ENCODE measurements at places on chromosomes 12 and 14.
A peak's percentile ranks its signal among the peaks of the same experiment; 100 is the strongest.

DNA sequence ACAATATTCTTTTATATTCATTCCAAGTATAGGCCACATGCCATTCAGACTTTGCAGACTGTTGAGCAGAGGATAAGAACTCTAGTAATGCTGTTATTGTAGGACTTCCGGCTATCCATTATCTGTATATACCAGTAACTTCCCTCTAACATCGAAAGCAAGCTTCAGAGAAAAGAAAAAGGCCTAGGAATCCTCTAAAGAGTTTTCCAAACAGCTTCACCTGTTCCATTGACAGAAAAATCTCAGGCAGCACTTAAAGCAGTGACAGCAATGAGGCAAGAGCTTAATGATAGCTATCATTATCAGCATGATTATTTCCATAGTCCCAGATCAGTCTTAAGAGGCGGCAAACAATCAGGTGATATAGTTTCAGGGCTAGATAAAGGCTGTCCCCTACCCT is 1.8 kb downstream of the CPNE8 start:
- DNase-seq: no peak

GRCh38 chr14:72610096-72610830 is 283.6 kb downstream of the DPF3 start:
- no peak for DNase-seq

- DNase-seq: no peak
These were observed 62.3 kb upstream of the EGLN3 start for GRCh38 chr14:34012978-34013720.

DNA sequence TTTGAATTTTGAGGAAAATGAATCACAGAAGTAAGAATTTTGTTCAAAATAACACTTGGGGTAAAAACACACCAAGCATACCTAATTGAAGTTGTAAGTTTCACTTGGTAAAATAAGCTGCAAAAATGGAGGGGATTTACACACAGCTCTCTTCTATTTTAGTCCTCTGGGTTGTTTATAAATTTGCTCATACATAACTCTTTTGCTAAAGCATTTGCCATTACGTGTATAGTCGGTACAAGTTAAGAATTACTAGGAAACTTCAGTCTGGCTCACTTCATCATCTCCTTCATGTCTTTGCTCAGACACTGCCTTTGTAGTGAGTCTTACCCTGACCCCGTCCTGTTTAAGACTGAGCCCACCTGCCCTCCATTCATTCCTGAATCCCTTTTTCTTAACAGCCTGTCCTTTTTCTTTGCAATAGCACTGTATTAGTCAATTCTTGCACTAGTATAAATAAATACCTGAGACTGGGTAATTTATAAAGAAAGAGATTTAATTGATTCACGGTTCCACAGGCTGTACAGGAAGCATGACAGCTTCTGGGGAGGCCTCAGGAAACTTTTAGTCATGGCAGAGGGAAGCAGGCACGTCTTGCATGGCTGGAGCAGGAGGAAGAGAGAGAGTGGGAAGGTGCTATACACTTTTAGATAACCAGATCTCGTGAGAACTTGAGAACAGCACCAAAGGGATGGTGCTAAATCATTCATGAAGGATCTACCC is 451.1 kb downstream of the PCNX1 start:
- no peak for DNase-seq

DNA sequence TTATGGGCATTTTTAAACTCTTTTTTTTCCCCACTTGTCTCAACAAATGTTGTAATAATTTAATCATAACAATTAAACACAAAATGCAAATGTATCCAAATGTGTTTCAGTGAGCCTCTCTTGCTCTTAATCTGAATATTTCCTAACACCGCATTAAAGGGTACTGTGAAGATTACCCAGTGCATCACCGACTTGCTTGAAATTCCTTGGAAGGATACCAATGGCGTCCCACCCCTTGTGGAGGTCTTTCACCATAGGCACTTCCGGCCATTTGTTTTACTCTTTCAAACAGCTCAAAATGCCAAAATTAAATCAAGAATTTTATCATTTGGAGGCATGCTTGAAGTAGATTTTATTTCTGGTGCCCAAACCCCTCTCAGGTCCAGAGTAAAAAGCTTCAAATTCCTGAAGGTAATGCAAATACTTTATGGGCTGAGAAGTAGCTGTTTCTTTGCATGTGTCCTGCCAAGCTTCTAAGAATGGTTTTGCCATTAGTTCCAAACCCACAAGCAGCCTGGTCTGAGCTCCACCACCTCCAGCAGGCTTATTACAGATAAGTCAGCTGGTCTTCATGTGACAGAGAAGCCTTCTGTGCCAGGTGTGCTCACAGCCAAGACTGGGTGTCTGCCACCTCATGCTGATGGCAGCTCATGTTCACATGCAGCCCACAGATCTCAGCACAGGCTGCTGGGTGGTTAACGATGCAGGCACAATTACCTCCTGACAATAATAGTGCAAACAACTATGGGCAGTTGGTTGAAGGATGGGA is 16.4 kb upstream of the NUDT4 start:
- peak; percentile 75 for DNase-seq

DNA sequence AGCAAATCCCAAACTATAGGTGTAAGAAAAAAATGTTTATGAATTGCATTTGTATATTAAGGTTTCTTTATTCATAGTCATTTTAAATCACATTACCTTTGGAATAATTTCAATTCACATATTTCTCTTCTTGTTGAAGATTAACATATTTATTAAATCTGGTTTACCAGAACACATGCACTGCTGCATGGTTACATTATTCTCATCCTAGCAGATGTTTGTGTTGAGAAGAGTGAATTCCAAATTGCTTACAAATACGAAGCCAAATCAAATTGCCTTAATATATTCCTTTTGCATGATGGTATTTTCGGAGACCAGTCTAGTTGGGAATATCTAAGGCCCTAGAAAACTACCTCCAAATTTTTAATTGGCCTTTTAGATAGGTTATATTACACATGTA is 130.6 kb downstream of the PLEKHA5 start:
- DNase-seq: no peak

DNA sequence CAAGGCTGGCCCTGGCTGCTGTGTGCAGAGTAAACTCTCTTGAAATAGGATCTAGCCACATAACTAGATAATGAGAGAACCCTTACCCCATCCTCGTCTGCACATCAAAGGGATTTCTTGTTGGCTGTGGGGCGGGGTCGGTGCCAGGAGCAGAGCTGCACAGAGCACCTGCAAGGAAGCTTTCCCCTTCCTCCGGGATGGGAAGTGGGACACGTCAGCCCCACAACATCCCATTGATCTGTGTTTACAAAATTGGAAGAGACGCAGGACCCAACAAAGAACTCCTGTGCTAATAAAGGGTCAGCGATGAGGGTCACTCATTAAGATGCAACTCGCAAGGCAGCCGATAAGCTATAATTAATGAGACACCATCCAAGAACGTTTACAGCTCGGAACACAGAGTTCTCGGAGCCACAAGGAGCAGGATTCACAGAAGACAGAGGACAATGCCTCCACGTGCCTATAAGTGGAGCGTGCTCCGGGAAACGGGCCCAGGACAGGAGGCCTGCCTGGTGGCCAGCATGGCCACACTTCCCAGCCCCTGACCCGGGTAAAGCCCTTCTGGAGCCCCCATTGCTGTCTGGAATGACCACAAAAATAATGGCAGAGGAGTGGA is 171.5 kb downstream of the SLC15A4 start:
- no peak for DNase-seq

GRCh38 chr12:131628766-131629448 is 82.0 kb upstream of the SFSWAP start:
- no peak for DNase-seq

GRCh38 chr12:132201391-132202120 is 57.3 kb downstream of the NOC4L start:
- DNase-seq: no peak

DNA sequence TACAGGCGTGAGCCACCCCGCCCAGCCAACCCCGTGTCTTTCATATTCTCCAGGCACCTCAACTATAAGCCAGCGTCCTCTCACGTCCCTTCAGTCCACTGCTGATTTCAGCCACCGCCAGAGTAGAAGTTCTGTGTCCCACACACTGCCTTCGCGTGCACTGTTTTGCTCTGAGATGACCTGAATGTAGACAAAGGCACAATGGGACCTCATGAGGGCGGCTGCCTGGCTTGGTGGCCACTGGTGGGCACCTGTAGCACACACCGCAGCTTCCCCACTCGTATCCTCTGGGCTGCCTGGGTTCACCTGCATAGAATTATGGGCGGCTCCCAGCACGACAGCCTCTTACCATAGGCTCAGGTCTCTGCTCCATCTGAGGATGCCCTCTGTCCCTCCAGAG is 57.2 kb downstream of the GPR68 start:
- no peak for DNase-seq

- DNase-seq: no peak
These were observed 2.4 kb downstream of the SLC11A2 start for GRCh38 chr12:51023625-51024382.

- no peak for DNase-seq
These were observed 144.0 kb downstream of the ADAMTS20 start for GRCh38 chr12:43407816-43408645.

DNA sequence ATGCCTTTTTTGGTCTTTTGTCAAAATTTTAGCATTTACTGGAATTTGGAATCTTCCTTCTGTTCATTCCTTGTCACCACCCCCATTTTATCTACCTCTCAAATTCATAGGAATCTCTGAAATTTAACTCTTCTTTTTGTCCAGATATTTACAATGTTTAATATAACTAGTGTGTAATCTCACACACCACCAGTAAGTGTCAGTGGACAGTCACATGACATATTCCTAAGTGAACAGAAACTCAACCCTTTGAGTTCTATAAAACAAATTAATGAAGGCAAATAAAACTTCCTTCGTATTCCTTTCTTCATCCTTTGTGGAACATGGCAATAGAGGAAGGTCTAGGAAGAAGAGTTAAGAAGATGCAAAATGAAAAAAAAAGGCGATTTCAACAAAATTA is 26.6 kb downstream of the ATF7 start:
- DNase-seq: no peak

- DNase-seq: no peak
These were observed 89.6 kb upstream of the PTPRR start for GRCh38 chr12:71010143-71010479.

GRCh38 chr12:75900226-75900625 is 131.3 kb downstream of the PHLDA1 start:
- no peak for DNase-seq

DNA sequence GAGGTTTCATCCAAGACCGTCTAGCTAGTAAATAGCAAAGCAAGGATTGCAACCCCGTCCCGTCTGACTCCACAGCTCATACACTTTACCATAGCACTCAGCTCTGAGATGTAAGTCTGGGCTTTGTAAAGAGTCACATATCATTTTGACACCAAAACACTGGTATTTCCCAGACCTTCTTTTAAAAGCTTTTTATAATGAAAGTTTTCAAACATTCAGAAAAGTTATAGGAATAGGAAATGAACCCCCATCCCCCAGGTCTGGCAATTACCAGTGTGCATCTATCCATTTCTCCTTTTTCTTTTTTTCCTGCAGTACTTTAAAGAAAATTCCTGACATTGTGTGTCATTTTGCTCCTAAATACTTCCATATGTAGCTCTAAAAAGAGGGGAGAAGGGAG is 183.6 kb upstream of the CCND2 start:
- DNase-seq: no peak

DNA sequence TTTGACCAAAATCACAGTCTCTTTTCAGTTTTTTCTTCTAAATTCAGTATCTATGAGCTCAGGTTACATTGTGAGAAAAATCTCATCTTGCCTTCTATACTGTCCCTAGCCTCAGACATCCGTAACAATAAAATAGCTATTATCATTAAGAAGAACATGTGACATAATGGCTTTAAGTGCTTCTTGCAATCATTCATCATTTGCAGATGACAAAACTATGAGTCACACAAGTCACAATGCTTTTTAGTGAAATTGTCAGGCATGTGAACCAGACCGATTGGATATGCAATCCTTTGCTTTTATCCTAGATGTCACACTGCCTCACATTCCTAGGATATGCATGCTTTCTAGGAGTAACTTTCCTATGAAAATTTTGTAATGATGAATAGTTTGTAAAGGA is 313.1 kb downstream of the SLC6A15 start:
- no peak for DNase-seq

GRCh38 chr12:11412731-11413130 is 17.4 kb upstream of the PRB2 start:
- DNase-seq: no peak

- no peak for DNase-seq
These were observed 5.2 kb upstream of the AP1G2 start for GRCh38 chr14:23572836-23573235.

GRCh38 chr12:123151457-123152454 is 866 bp upstream of the PITPNM2 start:
- no peak for DNase-seq

All from NCI-H446 (cell line).